Sigmoid colon (tissue), 7 donors: ENCODE measurements at places on chromosomes 3 and 15. TPM values are rescaled to one million over a fixed set of nuclear protein-coding genes. Genes with fewer than 3 reads are reported as not detected.

- no peak for DNase-seq
These were observed 134.6 kb upstream of the KBTBD8 start for GRCh38 chr3:66863205-66864111.

DNA sequence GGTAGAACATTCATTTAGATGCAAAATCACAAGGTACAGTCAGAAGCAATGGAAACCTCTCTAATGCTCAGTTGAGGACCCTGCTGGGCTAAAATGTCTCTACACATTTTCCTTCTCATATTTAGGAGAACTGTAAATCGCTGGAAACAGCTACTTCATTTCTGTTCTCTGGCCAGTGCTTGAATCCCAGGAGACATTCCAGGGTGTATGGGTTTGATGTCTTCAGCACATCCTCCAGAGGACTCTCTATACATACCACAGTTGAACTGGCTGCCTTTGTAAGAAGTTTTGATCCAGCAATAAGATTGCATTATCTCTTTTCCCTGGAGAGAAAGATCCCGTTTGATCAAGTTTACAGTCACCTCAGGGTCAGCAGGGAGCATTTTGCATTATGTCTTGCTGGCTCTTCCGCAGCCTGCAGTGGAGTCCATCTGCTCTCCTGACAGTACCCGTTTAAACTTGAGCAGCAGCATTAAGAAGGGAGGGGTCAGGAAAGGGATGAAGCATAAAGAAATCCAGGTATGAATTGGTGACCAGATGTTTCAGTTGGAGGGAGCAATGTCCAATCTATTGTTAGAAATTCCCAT is 676.0 kb downstream of the EPHA3 start:
- DNase-seq = no peak

The FAH gene
- total RNA-seq = 11.4 TPM

The CMC1 gene
- total RNA-seq = 16.9 TPM

The CD96 gene
- total RNA-seq = 0.54 TPM
